ENCODE measurements at places on chromosomes 5 and 9. TPM values are rescaled to one million over a fixed set of nuclear protein-coding genes. Genes with fewer than 3 reads are reported as not detected.

Gene SLC25A2
- 2.0 TPM for total RNA-seq

- H3K4me1 ChIP-seq = no peaks in the 10 kb centered on the region
- no peak overlapping the region for H3K27ac ChIP-seq
- H3K4me3 ChIP-seq = no peak overlapping the region
- H3K27me3 ChIP-seq = no peaks in the 10 kb centered on the region
- DNase-seq = no peak
Measured at GRCh38 chr9:80382211-80382891, 810.6 kb downstream of the TLE4 start.

Gene SMC2
- 6.6 TPM for total RNA-seq

GRCh38 chr5:72210888-72211678 is 103.8 kb downstream of the MAP1B start:
- no peak for DNase-seq
- H3K36me3 ChIP-seq = no peaks in the 10 kb centered on the region
- H3K4me3 ChIP-seq = no peak overlapping the region
- no peaks in the 10 kb centered on the region for H3K4me1 ChIP-seq
- H3K27me3 ChIP-seq = no peaks in the 10 kb centered on the region

DNA sequence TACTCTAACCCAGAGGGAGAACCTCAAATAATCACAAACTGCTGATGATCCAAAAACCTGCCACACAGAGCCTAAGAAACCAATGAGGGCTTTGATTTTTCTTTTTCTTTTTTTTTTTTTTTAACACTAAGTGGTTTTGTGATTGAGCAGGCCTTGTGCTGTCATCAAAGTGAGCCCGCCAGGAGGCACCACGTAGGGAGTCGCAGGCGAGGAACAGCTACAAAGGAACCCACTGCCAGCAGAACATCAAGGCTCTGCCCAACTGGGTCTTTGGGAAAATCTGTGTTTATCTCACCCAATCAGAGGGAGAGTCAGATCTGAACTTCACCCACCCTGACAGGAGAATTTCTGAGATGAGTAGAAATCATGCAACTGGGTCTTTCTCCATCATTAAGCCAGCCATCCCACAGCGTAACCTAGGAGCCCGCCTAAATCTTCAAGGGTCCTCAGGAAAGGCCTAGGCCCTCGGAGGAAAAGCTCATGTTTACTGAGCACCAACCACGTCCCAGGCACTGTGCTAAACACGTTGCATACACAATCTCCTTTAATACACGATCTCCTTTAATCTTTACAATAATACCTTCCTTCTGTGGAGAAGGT is 126.9 kb upstream of the FSTL4 start:
- H3K4me1 ChIP-seq = no peaks in the 10 kb centered on the region
- no peak overlapping the region for H3K27ac ChIP-seq
- H3K36me3 ChIP-seq = no peaks in the 10 kb centered on the region
- no peak for DNase-seq
- no peak overlapping the region for H3K4me3 ChIP-seq

Gene PRRX2
- total RNA-seq = 35.1 TPM

Gene SLC46A2
- not detected for total RNA-seq
